ENCODE measurements at places on chromosomes 16 and 17.

DNA sequence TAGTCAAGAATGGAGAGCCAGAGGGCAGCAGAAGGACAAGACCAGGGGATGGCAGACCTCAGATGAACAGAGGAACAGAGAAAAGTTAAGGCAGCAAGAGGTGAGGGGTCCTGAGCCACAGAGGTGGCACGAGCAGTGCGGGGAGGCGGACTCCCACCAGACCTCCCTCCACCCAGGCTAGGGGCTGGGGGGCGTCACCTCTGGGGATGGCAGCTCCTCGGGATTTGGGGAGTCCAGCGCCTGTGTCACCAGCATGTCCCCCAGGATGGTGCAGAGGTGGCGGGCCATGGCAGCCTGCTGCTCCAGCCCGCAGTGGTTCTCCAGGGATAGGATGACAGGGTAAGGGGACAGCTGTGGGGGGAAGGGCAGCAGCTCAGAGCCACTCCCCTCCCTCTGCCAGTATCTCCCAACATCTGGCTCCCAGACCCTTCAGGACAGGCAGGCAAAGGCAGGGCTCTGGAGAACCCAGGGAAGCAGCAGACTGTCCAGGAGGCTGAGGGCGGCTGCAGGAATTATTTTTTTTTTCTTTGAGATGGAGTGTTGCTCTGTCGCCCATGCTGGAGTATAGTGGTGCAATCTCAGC lies 15.8 kb downstream of the PLCD3 start:
- DNase-seq: no peak

- peak; percentile 3 for DNase-seq
Observed at GRCh38 chr16:87062569-87063442, 254.4 kb downstream of the C16orf95 start.

DNA sequence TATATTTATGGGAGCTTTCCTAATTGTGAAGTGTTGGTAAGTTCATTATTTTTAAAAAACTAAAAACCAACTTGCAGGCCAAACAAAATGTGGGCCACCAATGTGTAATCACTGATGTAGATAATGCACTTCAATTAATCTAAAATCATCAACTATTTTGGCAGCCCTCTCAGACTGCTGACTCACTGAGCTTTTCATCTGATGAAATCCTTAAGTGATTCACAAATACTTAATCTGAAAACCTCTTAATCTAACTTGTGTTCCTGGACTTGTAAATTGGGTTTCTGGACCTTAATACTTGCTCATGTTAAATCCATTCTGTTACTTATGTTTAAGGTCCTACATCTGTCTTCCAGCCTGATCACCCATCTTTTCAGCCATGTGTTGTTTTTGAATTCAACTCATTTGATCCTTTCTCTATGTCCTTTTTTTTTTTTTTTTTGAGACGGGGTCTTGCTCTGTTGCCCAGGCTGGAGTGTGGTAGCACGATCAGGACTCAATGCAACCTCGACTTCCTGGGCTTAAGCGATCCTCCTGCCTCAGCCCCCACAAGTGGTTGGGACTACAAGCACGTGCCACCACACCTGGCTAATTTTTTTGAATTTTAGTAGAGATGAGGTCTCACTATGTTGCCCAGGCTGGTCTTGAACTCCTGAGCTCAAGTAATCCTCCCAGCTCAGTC lies 39.0 kb downstream of the PRKCB start:
- DNase-seq: peak; percentile 22

- DNase-seq: no peak
Observed at GRCh38 chr16:46968063-46968435, 5.4 kb downstream of the DNAJA2 start.

GRCh38 chr17:71383091-71383490 lies 737.7 kb upstream of the SOX9 start:
- no peak for DNase-seq

DNA sequence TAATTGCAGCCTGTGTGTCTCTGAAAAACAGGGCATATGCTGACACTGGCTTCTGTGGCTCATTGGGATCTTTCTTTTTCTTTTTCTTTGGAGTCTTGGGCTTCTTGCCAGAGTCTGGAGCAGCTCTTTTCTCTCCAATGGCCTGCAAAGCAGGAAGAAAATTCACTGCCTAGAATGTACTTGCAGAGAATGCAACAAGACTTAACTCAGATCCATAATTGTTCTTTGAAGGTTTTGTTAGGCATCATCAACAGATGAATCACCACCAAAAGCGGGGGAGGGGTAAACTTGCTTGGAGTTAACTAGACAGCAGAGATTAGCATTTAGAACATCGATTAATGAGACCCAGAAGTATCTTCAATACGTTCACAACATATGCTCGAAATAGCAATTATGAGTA lies 100.9 kb downstream of the TOX3 start:
- DNase-seq: no peak

GRCh38 chr16:142405-142967 lies 4.0 kb upstream of the NPRL3 start:
- DNase-seq: no peak

GRCh38 chr17:81992306-81993102 lies 15.1 kb downstream of the ASPSCR1 start:
- no peak for DNase-seq

DNA sequence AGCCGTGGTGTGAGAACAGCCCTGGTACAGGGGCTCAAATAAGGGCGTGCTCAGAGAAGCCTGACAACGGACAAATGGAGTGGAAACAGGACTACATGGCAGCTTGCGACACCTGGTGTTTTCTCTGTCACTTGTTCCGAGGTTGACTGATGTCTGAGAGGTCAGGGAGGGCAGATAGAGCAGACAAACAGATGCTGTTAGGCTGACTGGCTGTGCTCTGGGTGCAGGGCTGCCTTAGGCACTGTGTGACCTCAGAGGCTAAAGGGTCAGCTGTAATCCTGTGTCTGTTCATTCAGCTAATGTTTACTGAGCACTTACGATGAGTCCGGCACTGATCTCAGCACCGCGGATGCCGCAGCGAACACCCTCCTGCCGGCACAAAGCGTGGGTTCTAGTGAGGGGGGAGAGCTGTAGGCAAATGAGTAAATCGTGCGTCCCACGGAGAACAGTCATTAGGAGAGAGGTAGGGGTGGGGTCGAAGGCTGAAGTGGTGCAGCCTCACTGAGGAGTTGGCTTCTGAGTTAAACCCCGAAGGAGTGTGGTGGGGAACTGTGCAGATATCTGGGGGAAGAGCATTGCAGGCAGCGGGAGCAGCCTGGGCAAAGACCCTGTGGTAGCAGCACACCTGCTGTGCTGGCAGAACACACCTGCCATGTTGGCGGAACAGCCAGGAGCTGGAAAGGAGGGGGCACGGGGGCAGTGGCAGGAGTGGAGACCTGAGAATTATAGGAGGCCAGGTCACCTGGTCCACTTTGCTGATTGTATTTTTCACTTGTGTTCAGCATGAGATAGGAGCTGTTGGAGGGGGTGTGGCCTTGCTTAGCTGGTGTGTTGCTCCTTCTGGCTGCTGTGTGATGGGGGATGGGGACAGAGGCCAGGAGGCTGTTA lies 35.0 kb downstream of the GPT2 start:
- no peak for DNase-seq

DNA sequence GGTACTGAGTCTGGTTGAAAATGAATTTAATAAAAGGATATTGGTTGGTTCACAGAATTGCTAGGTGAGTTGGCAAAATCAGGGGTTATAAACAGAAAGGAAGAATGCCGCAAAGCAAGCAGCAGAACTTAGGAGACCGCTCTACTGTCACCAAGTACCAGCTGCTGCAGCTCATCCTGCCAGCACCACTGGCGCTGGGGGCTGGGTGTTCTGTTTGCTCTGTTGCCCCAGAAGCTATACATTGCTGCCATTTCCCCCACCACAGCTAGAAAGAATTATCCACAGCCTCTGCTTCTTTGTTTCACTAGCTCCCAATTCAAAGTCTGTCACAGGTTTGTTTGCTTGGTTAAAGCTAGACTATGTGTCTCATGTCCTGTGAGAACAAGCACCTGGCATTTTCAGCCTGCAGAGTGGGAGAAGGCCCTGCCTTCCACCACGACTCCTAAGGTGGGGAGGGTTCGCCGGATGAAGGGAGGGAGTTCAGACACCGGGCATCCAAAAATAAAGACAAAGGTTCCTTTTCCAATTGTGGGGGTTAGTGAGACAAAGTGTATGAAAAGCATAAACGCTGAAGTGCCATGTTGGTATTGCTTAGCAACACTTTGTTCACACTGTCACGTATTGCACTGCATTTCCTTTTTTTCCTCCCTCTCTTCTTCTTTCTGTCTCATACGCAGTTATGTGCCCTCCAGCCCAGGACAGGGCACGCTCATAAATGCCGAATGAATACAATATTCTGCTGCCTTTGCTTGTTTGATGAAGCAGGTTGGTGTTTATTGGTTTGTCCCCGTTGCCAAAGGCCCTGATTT lies 9.6 kb upstream of the CPD start:
- no peak for DNase-seq

- DNase-seq: no peak
Observed at GRCh38 chr17:836151-836550, 54.0 kb downstream of the MRM3 start.

DNA sequence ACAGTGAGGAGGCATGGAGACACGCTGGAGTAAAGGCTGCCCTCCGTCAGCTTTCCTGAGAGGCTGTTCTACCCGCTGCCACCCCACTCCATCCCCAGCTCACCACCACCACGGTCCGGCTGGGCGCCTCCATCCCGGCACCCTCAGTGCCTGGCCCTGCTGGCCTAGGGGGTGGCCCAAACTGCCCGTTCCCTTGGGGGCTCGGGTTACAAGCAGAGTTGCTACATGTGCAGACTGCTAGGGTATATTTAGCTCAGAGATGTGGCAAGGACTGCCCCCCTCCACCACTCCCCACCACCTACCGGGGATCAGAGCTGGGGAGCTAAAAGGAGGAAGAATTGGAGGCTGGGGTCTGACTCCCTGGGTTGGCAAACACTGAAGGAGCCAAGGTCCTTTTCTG lies 4.1 kb downstream of the CACNB1 start:
- DNase-seq: no peak

GRCh38 chr16:56738221-56738620 lies 8.3 kb downstream of the NUP93 start:
- DNase-seq: no peak

GRCh38 chr17:39400547-39401411 lies 647 bp downstream of the FBXL20 start:
- DNase-seq: no peak

- no peak for DNase-seq
Observed at GRCh38 chr16:66944054-66944441, 8.7 kb downstream of the CES2 start.

DNA sequence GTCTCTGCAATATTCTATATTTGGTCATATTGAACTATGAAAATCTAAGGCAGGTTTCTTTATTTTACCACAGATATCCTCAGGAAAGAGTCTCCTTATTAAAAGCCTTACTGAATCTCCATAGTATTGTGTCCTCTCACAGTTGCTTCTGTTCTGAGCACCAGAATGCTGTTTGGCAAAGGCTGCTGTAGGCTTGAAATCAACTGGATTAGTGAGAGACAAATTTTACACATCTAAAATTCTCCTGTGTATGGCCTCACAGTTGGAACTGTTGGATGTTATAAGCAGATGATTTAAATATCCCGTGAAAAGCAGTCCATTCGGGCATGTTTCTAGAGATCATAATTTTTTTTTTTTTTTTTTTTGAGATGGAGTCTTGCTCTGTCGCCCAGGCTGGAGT lies 9.5 kb downstream of the CLTC start:
- DNase-seq: no peak

All from CD4-positive, alpha-beta T cell treated with Interleukin-2 at 100 ng/mL for 4 hours (primary cell).